Naive thymus-derived CD4-positive, alpha-beta T cell (primary cell): ENCODE measurements at places on chromosomes 6 and 20. TPM values are rescaled to one million over a fixed set of nuclear protein-coding genes. Genes with fewer than 3 reads are reported as not detected.

DNA sequence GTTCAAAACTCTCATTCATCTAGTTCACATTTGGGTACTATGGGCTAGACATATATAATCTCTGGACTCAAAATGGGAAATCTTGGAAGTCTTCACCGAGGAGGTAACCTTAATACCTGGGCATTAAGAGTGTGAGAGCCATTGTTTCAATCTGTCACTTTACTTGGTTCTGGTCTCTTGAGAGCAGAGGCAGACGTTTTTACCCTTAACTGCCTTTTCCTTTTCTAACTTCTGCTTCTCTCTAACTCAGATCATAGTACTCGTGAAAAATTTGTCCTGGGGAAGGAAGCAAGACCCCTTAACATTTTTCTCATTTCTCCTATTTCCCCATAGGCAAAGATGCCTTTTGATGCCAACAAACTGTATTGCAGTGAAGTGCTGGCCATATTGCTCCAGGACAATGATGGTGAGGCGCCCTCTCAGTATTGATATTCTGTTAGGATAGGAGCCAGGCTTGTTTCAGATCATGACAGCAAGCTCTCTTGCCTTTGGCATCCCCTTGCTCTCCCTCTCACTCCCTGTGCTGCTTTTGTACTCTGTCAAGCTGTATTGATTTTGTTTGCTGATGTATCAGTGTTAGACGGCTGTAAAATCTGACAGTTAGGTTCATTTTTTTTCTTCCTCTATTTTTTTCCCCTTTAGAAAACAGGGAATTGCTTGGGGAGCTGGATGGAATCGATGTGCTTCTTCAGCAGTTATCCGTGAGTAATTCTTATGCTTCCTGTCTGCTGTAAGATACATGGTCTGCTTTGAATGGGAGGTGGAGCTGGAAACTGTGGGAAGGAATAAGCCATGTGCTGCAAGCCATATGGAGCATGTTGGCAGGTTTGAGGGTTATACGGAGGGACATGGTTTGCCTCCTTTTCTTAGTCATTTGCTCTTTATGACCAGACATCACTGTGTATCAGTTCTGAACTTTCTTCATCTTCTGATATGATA is 83.5 kb downstream of the CTNNBL1 start:
- no peak for DNase-seq

- no peak for DNase-seq
Measured at GRCh38 chr6:30258204-30258603, 45.0 kb upstream of the TRIM26 start.

- no peak for DNase-seq
Measured at GRCh38 chr20:40494248-40494647, 194.8 kb downstream of the MAFB start.

DNA sequence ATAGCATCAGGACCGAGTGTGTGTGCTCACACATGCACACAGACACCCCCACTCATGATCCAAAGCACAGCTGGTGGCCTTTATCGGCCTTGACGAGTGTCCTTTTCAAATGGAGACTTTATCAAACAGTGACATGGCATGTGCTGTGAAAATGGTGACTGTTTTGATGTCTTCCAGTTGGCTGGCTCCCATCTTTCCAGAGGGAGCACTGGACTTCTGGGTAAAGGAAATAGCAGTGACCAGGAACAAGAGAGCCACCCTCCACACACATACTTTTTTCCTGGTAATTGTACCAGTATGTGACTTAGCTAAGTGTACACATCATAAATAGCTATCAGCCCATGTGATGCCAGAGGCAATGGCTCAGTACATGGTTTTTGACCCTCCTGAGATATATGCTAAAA is 52.7 kb downstream of the ZDHHC14 start:
- no peak for DNase-seq

The CASS4 gene
- total RNA-seq: 14.3 TPM

The GRIK2 gene
- total RNA-seq: 0.16 TPM

The C6orf52 gene
- not detected for total RNA-seq

The HLA-DMB gene
- total RNA-seq: 12.8 TPM

The DDX43 gene
- total RNA-seq: 2.4 TPM
